ENCODE measurements at places on chromosomes 12 and 14. TPM values are rescaled to one million over a fixed set of nuclear protein-coding genes. Genes with fewer than 3 reads are reported as not detected.
A peak's percentile ranks its signal among the peaks of the same experiment; 100 is the strongest.

SLC10A1 gene
- not detected for total RNA-seq

DNA sequence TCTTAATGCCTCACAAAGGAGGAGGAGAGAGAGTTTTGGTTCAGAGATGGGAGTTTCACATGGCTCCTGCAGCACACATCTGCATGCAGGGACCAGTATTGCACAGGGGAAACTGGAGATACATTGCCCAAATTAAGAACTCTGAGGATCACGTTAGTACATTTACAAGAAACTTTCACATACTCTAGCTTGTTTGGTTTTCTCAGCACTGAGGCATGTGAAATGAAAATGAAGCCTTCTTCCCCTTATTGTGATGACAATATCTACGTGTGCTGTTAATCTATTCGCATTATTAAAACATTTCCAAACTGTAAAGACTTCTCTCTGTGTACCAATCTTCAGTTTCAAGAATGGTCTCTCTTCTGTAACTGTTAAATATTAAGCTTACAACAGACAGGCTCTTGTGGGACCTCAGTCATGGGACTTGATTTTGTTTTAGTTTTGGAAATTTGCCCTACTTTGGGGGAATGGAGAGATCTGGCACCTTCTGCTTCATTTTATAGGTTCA is 124.7 kb downstream of the DAAM1 start:
- no peak for DNase-seq

- no peak for DNase-seq
Measured at GRCh38 chr14:68511129-68512047, 281.5 kb downstream of the ZFP36L1 start.

AKAP3 gene
- total RNA-seq, result 1.7 TPM

GRCh38 chr14:31159682-31160296 is 47.8 kb downstream of the HECTD1 start:
- no peak for DNase-seq

TCTN2 gene
- total RNA-seq, result 8.4 TPM

DNA sequence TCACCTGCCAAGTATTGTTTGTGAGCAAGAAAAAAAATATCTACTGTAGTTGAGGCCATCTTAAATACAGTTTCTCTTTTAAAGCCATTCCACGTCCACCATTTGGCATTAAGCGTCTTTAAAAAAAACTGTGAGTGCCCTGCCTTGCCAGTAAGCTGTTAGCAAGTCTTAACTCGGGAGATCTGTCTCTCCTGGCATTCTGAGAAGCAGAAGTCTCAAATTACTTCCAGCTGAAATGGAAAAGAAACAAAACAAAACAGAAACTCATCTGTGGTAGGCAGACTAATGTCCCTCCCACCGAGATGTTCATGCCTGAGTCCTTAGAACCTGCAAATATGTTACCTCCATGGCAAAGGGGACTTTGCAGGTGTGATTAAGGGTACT is 126.2 kb downstream of the CRADD start:
- peak; percentile 70 for DNase-seq

CD163 gene
- not detected for total RNA-seq

DNA sequence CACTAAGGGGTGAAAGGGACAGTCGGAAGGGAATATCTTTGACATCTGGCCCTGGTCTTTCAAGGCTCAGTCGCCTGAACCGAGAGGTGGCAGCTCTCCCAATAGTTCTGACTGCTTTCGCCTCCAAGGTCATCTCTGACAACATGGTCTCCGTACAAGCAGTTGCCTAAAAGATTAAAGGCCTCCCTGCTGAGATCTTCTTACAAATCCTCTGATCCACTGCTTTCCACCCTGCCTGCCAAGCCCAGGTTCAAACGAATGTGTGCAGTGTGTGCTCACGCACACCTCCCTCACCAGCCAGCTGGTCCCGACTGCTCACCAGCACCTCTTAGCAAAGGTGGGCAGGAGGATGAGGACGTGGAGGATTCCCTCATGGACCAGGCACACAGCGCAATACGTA is 10.4 kb downstream of the B4GALNT3 start:
- no peak for DNase-seq

ADCK1 gene
- 6.7 TPM for total RNA-seq

MYRFL gene
- not detected for total RNA-seq

DNA sequence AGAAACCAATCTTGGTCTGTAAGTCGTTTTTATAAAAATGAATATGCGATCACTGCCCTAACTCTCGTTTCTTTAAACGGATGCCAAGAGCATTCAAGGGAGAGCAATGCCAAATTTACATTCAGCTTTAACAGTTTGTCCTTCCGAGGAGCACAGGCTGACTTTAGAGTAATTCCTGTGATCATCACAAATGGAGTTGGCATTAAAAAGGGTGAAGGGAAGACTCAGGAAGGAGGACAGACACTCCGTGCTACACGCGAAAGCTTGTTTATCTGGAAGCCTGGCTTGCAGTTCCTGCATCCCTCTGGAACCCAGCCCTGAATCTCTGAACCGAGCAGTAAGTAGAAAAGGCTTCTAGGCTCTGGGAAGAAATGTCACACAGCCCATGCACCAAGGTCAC is 78.4 kb downstream of the PAPOLA start:
- no peak for DNase-seq

IKZF4 gene
- total RNA-seq, result 1.2 TPM

- DNase-seq, result peak; percentile 14
Measured at GRCh38 chr12:111842556-111843396, 748 bp downstream of the MAPKAPK5 start.

DNA sequence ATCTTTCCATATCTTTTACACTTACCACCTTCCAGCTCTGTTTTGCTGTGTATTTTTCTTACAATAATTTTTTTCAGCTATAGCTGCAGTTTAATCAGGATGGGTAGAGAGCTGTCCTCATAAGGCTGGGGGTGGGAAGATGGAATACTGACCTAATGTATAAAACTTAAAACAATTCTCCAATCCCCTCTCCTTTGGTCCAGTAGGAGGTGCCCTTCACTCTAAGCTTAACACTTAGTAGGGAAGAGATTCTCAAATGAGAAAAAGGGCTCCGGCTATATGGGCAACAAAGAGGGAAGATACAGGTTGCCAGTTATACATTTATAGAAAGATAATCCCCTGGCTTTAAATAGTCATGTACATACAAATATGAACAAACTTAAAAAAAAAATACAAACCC is 2.8 kb downstream of the ORMDL2 start:
- no peak for DNase-seq

- DNase-seq, result no peak
Measured at GRCh38 chr14:102043251-102044025, 43.4 kb downstream of the HSP90AA1 start.

JAG2 gene
- 27.4 TPM for total RNA-seq

GRCh38 chr12:46149905-46150304 is 118.9 kb downstream of the SLC38A1 start:
- no peak for DNase-seq

KCNMB4 gene
- total RNA-seq, result 0.11 TPM

DDIT3 gene
- 14.5 TPM for total RNA-seq

DNA sequence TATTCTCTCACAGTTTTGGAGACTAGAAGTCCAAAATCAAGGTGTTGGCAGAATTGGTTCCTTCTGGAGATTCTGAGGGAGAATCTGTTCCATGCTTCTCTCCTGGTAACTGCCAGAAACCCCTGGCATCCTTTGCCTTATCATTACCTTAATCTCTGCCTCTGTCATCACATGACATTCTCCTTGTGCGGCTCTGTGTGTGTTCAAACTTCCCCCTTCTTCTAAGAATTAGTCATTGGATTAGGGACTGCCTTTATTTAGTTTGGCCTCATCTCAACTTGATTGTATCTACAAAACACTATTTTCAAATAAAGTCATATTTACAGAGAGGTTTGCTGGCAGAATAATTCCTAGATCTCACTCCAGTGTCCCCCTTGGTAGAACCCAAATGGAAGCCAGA is 68.9 kb downstream of the ZNF641 start:
- DNase-seq, result no peak

GRCh38 chr14:61042220-61042619 is 61.2 kb downstream of the SLC38A6 start:
- DNase-seq, result no peak

DNA sequence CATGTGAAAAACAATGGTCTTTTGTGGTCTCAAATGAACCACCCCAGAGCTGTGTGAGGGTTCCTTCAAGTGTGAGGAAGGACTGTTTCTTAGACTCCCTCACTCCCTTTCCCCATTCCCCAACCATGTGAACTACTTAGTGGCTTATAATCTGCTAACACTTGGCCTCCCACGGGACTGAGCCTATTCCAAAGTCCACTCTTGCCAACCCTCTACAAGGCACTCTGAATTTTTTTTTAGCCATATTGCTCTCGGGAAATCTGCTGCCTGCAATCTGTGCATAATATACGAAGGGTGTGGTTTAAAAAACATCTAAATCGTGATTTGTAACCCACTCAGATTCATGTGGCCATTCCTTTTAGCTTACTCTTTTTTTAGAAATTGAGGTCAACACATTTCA is 2.6 kb downstream of the SVOP start:
- no peak for DNase-seq

ISM2 gene
- 0.14 TPM for total RNA-seq

- peak; percentile 99 for DNase-seq
Measured at GRCh38 chr12:115383668-115384067, 699.7 kb upstream of the TBX3 start.

LRP1-AS gene
- not detected for total RNA-seq

DNA sequence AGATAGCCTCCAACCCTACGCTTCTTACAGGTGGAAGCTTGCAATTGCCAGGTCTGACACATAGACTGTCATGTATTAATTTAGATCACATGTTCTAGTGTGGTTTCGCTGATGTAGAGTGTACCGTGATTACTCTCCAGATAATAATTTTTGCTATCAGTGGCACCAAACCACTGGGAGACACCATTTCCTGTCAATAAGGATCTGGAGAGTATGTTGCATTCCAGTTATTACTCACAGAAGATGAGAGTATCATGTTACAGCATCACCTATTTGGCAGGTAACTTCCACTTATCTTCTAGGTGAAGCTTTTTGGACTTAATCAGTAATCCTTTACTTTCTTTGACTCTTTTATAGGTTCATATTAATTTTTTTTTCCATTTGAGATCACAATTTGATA is 147.2 kb downstream of the HELB start:
- peak; percentile 93 for DNase-seq

- DNase-seq, result no peak
Measured at GRCh38 chr14:88947646-88948598, 123.5 kb downstream of the TTC8 start.

- DNase-seq, result no peak
Measured at GRCh38 chr14:101120641-101121507, 217.4 kb upstream of the RTL1 start.

GRCh38 chr12:60078026-60078425 is 482.2 kb downstream of the SLC16A7 start:
- no peak for DNase-seq

All from foreskin keratinocyte (primary cell).